ENCODE measurements at places on chromosomes 2 and 18.

DNA sequence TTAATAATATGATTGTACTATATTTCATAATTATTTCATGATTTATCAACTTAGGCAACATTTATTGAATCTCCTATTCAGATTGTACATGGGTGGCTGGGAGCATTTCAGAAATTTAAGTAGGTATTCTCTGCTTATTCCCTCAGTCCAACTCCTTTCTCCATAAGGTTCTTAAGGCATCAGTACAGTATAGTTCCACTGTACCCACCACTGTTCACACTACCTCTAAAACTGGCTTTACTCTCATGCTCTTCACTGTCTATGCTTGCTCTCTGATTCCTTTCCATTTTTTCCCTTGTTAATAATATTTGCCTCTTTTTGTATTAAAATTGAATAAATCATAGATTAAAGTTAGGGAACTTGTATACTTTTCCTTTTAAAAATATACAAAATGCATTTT, 89.8 kb downstream of the EHBP1 start:
- DNase-seq = no peak

DNA sequence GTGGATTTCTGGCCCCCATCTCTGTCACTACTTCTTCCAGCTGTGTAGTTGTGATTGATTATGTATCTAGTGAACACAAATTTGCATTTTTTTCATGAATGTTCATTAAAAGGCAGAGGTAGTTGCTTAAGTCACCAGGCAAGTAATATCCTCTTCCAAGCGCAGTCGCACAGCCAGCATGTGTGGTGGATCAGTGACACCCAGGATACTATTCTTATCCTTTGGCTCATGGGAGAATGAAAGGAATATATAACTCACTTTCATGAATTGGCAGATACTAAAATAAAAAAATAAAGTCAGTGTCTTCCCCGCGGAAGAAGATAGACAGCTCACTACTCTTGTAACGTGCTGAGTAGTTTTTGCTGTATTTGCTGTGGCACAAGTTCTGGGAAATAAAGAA, 387.8 kb downstream of the CDH7 start:
- no peak for DNase-seq

DNA sequence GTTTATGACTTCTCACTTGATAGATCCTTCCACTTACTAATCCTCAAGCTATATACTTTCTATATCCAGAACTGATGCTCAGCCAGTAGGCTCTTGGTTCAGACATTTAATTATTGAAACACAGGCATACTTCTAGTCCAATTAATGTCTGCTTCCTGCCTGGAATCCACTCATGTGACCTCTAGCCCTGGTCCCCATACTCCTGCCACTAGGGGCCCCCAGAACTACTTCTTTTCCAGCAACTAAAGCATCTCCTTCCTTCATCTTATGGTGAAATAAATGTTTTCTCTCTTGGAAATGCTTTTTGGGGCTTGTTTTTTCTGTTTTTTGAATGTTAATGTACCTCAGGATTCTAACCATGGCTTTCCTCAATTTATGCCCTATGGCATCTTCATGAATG, 527.6 kb downstream of the SATB2 start:
- DNase-seq = no peak

GRCh38 chr2:72148837-72149555, 1.3 kb upstream of the CYP26B1 start:
- peak; percentile 26 for DNase-seq

DNA sequence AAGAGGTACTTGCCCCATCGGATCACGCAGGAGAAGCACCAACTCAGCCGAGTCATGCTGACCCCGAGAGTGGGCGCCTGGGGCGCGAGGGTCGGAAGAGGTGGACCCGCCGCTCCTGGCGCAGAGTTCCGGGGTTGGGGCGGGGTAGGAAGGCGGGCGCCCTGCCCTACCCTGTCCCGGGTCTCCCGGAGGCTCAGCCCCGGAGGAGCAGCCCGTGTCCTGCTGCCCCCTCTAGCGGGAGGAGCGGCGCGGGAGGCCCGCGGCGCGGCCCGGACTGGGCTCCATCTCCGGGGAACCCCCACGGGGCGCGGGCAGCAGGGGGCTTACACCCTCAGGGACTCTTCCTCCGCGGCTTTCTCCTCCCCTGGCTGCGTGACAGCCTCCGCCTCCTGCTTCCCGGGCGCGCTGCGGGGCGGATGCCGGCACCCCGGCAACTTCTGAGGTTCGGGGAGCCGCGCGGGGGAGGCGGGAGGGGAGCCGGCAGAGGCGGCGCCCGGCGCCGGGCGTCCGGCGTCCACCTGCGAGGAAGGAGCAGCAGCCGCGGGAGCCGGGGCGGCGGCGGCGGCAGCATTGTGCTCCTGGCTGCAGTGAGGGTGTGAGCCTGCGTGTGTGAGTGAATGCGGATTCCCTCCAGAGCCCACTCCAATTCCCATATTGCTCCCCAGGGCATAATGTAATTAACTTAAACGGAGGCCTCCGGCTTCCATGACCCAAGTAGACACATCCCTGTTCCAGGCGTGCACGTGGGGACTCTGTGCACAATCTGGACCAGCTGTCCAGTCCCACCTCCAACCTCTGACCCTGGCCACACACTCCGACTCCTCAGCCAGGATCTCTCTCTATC, 7.6 kb upstream of the TNS1 start:
- no peak for DNase-seq

DNA sequence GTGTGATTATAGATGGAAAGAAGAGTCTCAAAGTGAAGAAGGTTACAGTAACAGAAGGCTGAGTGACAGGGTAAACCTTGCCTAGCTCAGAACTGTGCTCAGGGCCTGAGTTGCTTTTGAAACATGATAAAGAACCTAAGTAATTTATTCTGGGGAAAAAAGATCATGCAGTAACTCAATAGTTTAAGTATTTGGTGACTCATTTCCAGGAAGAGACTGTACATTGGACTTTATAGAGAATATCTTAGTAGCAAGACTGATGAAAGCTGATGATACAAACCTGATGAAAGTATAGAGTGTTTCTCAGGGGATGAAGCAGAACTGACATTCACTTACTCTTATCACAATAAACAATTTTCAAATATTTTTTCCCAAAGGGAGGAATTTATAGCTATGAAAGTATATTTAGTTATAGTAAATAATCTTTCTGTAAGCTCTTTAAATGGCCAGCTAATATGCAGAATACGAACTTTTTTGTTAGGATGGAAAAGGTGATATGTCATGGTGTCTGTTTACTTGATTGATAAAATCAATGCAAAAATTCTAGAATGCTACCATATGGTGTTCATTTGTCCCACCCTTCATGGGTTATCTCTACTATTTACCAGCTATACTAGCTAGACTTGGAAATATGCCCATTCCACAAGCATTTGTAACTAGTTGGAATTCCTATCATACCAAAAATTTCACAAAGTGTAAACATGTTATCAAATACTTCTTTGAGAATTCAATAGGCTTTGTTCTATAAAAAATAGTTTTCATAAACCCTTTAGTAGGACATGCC, 1265.5 kb upstream of the ACVR2A start:
- no peak for DNase-seq

DNA sequence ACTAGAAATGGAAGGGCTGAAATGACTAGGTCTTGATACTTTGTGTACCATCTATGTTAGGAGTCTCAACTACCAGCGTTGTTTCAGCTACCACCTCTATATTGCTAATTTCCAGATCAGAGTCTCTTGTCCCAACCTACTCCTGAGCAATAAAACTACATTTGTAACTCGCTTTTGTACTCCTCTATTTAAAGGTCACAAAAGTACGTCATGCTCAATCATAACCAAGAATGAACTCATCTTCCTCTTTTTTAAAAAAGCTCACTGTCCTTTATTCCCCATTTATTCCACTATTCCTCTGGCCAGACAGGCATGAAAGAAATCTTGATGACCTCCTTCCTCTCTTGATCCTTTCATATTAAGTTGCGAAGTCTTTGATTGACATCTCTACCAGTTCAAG, 11.2 kb upstream of the MATN3 start:
- DNase-seq = no peak

DNA sequence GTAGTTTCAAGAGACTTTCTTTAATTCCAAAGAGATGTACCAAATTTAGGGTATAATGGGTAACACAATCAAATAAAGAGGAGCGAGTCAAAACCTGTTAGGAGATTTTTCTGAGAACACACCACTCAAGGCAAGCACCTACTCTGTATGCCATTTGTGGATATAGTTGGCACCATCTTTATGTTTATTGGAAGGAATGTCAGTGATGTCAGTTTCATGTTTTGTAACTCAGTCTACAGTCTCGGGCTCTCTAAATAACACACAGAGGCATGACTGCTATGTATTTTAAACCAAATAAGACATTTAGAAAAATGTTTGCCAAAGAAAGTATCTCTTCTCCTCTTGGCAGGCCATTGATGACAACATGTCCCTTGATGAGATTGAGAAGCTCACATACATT, 59.7 kb downstream of the CPS1 start:
- no peak for DNase-seq

- no peak for DNase-seq
These were observed 32.1 kb downstream of the SPC25 start for GRCh38 chr2:168858146-168858545.

DNA sequence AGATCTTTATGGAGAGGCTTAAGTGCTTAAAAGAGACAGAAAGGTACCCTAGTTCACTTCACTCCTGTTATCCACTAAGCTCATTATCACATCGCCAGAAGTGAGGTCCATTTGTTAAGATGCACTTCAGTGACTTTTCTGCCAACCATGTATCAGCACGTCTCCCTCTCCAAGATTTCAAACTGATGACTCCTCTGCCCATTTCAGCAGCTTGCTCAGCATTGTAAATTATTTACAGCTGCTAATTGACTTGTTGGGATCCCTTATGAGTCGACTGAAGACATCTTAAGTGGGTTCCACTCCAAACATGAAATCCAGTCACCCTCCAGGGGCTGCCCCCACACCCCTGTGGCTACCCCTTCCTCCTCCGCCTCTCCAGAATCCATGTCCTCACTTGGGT, 37.3 kb downstream of the DIPK1C start:
- DNase-seq = no peak

GRCh38 chr2:1141079-1141478, 190.4 kb downstream of the SNTG2 start:
- DNase-seq = no peak

DNA sequence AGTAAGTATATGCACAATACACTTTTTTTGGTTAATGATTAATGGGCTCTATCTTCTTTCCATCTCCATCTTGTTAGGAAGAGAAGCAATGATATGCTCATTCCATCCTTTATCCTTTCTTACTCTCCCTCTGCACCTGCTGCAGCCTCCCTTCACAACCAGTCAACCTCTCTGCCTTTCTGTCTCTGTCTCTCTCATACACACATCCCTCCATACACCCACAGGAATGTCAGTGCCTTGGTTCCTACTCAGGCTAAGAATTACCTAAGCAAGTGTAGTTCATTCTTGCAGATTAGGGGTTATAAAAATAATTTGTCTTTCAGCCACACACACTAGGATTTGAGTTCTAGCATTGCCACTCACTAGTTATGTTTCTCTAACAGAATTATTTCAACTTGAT, 45.6 kb downstream of the MAP2 start:
- no peak for DNase-seq
